ENCODE measurements at places on chromosomes 6 and 20. TPM values are rescaled to one million over a fixed set of nuclear protein-coding genes. Genes with fewer than 3 reads are reported as not detected.

The ELOVL2 gene
- total RNA-seq: not detected

- no peak for DNase-seq
These were observed 18.8 kb upstream of the EFCAB8 start for GRCh38 chr20:32839982-32840285.

GRCh38 chr20:47278907-47279348, 77.6 kb downstream of the ZMYND8 start:
- DNase-seq: no peak

DNA sequence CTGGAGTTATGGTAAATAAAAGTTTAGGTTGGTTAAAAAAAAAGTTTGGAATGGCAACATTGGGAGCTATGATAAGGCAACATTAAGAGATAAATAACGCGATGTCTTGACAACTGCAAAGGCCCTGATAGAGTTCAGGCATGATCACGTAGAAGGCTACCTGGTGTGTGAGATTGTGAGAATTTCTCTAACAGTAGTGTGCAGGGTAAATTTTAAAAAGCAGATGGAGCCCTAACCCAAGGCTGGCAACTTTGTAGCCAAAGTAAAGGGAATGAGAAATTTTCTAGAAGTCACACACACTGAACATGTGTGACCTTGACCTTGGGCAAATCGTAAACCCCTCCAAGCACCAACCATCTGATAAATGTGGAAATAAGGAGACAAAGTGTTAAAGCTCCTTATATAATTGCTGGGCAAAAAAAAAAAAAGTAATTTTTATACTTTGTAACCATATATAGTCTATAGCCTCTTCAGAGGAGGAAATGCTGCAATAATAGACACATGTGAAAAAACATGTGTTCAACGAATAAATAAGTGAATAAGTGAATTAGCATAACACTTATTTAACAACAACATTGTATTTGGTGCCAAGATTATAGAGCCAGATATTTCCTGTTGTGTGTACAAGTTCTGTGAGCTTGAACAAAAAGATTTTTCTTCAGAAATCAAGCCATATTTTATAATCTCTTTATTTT, 18.2 kb downstream of the KCNQ5 start:
- DNase-seq: no peak

The FAM162B gene
- total RNA-seq: not detected

Measured in mammary epithelial cell (primary cell).